ENCODE measurements at places on chromosomes 16 and 17.

DNA sequence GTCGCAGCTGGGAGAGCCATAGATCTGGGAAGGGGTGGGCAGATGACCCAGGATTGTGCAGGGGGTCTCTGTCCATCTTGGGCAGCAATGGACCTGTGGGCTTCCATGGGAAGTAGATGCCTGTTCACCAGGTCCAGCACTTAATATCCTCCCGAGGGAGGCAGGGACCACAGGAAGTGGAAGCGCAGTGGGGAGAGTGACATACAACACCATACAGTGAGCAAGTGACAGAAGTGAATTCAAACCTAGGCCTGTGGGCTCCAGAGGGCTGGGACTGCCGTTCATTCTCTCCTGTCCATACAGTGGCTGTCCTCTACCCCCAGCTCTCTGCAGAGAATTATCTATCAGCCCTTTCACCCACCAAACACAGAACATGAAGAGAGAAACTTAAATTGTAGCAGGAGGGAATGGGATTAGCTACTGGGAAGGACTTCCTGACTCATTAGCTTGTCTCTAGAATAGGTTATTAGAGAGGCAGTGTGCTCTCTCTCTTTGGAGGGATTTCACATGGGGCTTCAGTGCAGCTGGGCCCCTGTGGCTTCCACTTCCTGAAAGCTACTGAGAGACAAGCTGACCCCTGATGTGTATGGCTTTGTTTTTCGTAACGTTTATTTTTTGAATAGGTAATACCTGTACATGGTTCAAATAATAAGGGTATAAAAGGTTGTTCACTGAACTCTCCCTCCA, 13.1 kb upstream of the SEZ6 start:
- DNase-seq = peak; percentile 76

DNA sequence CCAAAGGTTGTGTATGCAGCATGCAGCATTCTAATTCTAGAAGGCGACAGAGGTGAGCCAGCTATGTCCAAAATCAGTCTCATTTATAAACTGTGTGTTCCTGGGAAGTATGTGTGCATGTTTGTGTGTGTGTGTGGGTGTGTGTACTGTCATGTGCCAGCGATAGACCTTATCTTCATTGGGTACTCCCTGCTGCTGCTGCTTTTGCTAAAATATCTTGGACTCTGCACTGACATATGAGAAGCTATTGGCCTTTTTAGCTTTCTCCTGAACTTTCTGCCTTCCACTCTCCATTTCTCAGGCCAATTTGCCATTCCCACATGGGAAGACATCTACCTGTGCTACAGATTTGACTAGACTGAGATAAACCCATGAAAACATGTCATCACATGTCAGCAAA, 2.0 kb upstream of the LPO start:
- no peak for DNase-seq

DNA sequence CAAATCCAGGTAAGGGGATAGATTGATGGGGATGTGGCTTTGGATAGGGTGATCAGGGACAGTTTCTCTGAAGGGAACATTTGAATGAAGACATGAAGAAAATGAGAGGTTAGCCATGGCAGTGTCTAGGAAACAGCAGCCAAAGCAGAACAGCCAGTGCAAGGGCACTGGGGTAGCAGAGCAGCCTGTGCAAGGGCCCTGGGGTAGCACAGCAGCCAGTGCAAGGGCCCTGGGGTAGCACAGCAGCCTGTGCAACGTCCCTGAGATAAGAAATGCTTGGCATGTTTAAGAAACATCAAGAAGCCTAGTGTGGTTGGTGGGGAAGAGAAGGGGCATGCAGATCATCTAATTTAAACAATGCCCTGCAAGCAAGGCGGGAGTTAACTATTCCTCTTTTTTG, 128.5 kb downstream of the IRX5 start:
- no peak for DNase-seq

GRCh38 chr16:71956486-71956885, 43.7 kb downstream of the PKD1L3 start:
- DNase-seq = no peak
